ENCODE measurements at places on chromosomes 16 and 17.

DNA sequence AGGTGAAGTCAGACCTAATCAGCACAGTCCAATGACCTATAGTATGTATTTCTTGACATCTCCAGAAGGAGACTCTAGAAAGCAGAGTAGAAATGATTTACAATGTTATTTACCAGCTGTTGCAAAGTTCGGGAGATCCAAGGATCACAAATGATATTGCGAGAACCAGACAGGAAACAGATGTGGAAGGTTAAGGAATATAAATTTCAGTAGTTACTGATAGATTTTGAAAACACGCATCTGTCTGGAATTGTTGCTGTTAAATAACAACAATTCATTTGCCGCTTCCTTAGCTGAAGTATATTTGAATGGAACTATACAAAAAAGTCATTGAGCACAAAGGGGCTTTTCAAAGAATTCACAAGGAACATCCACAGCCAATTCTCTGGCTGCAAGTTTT lies 72.0 kb downstream of the STXBP4 start:
- no peak for DNase-seq

DNA sequence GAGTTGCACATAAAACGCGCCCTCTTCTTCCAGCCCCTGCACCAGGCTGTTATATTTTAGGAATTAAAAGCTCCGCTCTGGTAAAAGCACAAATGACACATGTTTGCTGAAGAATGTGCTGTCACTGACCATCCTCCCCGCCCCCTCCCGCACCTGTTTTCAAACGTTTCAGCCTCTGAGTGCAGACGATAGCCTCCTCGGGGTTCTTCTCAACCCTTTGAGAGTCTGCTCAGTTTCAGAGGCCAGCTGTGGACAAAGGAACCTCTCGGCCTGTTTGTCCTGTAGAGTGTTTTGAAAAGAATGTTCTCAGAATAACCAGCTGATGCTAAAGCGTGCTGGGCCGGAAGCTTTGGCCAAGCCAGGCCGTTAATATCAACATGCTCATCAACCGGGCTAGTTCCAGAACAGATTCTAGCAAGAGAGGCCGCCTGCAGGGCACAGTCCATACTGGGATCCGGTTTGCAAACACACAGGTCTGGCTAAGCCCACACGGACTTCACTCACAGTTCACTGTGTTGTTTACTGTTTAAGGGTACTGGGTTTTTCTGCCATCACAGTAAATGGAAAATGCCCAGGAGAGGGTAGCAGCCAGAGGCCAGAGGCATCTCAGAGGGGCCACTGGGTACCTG lies 6.4 kb upstream of the CACNG4 start:
- DNase-seq, result no peak

DNA sequence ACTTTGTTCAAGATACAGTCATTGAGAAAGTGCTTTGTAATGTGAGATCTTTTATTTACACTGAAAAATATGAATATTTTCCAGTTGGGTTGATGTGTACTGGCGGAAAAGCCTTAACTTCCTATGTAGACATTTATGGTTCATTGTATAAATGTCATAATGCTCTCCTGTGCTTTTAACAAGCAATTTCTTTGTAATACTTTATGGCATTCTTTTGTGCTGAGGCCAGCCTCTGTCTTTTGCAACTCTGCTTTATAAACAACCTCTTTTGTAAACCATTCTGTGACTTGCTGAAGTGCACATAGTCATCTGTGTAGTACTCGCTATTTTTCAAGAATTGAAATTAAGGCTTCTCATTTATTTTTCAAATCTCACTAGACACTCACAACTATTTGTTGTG lies 291.2 kb downstream of the CDH11 start:
- no peak for DNase-seq

DNA sequence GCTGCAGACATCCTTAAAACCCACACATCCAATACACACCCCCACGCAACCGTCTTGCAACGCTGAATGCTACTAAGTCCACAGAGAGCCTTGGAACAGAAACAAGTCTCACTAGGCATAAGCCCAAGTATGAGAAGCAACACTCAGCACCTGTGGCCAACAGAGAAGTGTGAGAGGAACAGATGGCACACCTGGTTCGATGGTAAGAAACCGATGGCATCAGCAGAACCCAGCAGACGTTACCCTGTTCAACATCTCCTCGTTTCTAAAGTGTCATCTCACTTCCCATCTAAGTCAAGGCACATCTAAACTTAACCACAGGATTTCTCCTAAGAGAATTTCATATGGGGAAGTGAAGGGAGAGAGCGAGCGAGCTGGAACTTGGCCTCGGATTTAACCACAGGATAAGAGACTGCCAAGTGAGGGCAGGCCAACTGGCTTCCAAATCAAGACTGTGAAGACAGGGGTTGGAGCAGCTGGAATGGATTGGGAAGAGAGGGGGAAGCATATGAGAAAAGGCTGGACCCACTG lies 41.0 kb downstream of the NXPH3 start:
- no peak for DNase-seq

DNA sequence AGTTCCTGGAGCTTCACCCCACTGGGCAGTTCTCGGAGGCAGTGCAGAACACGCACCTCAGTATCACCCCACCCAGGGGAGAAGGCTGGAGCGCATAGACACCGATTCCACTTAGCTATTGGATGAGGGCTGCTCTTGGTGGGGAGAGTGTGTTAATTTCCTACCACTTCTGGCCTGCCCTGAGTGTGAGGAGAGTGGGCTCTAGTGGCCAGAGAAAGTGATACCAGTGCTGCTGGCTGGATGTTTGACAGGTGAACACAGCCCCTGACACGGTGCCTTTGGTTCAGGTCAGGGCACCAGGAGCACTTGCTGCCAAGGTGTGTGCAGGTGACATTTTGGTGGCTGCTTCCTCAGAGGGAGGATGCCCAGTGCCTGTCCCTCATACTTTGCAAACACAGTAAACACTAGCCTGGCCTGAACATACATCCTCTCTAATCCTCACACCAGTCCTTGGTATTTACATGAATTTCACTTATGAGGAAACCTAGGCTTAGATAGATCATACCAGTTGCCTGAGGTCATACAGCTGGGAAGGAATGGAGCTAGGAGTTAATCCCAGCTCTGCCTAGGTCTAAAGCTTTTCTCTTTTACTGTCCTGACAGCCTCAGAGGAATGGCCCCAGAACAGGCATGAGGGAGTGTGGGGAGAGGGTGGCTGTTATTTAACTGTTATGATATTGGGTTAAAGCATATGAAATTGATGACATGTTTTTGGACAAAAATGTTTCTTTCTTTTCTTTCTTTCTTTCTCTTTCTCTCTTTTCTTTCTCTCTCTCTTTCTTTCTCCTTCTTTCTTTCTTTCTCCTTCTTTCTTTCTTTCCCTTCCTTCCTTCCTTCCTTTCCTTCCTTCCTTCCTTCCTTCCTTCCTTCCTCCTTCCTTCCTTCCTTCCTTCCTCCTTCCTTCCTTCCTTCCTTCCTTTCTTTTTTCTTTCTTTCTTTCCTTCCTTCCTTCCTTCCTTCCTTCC lies 21.0 kb upstream of the ITGAX start:
- no peak for DNase-seq

GRCh38 chr17:42233994-42234393 lies 39.7 kb upstream of the GHDC start:
- no peak for DNase-seq

DNA sequence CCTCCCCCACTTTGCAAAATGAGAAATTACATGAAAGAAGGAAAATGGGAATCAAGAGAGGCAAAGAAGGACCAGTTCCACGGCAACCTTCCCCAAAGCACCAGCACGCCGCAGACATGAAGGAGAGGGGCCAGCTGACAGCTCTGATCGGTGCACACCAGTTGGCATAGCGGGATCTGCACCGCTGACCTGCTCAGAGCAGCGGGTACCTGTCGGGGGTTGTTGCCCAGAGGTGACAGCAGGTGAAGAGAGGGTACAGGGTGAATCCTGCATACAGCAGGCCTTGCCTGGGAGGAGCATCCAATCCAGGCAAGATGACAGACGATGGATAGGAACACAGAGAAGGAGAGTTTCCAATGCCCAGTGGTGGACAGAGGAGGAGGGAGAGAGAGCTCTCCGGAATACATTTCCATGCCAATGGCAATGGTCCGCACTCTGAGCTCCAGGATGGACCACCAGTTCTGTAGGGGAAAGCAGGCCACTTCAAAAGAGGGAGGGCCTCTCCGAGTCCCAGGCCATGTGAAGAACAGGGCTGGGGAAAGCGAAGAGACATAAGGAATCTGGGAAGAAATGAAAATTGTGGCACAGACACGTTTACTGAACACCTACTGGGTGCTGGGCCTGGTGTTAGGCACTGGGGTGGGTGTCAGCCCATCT lies 24.0 kb downstream of the CEP295NL start:
- DNase-seq, result no peak

GRCh38 chr16:23557779-23558702 lies 514 bp downstream of the UBFD1 start:
- DNase-seq, result no peak

DNA sequence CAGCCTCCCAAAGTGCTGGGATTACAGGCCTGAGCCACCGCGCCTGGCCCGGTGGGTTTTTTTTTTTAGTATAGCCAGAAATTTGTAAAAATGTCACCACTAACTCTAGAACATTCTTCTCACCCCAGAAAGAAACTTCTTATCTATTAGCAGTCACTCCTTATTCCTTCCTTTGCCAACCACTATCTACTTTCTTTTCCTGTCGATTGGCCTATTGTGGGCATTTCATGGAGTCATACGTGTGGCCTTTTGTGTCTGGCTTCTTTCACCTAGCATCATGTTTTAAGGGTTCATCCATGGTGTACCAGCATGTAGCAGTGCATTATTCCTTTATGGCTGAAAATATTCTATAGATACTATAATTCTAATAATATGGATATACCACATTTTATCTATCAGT lies 3.6 kb downstream of the CYB5D2 start:
- DNase-seq, result no peak

GRCh38 chr17:81418710-81419318 lies 23.6 kb downstream of the BAHCC1 start:
- DNase-seq, result no peak

DNA sequence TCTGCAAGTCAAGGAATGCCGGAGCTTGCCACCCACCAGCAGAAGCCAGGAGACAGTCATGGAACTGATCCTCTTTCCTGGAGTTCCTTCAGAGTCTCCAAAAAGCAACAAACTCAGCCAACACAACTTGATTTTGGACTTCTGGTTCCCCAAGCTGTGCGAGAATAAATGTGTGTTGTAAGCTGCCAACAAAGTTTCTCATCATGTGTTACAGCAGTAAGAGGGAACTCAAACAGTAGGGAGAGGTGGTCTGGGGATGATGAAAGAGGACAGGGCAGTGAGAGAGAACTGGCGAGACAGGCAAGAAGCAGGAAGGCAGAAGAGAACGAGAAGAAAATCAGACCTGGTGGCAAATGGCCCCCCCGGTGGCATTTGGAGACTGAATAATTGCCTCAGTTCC lies 204.9 kb downstream of the MAF start:
- DNase-seq, result no peak

DNA sequence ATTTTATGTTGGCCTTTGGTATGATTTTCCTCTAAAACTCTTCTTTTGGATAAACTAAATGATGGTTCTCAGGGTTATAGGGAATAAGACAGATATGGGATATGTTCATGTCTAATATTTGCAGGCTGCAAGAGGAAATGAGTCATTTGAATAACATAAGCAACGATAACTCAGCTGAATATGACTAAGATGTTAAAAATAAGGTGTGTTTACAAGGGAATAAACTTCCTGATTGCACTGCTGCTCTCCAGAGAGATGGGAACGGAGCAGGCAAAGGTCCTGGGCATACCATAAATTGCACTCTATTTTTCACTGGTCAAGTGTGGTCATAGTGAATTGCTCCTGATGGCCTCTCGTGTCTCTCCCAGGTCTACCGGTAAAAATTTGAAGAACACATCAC lies 666.2 kb downstream of the TOX3 start:
- DNase-seq, result no peak

DNA sequence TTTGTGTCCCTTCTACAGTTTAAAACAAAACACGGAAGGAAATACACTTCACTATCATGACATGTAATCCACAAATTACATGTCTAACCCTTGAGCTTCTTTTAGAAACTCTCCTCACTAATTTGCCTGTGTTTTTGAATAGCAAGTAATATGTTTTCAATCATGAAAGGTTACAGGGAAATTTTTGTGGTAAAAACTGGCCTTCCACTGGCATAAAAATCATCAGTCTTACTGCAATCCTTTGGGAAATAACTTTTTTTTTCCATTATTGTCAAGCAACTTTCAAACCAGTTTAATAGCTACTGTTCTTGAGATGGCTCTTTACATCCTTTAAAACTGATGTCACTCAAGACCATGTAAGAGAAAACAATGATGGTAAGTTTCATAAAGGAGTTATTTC lies 27.0 kb downstream of the MYO1D start:
- DNase-seq, result no peak

DNA sequence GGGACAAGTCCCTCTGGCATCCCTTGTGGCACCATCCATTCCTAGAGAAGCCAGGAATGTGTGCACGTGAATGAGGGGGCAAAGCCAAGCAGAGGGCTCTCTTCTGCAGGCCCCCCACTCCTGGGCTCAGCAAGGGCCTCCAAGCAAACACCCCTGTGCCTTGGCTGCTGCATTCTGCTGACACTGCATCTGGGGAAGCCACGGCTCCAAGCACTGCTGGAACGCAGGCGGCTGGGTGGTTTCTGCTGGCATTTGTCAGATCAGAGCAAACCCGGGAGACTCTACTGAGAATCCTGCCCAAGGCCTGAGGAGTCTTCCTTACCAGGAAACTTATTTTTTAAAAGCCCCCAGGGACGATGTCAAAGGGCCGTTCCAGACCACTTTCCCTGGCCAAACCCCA lies 23.3 kb downstream of the ATP6V0D1 start:
- no peak for DNase-seq

GRCh38 chr17:55639096-55639495 lies 83.6 kb downstream of the TMEM100 start:
- DNase-seq, result no peak

DNA sequence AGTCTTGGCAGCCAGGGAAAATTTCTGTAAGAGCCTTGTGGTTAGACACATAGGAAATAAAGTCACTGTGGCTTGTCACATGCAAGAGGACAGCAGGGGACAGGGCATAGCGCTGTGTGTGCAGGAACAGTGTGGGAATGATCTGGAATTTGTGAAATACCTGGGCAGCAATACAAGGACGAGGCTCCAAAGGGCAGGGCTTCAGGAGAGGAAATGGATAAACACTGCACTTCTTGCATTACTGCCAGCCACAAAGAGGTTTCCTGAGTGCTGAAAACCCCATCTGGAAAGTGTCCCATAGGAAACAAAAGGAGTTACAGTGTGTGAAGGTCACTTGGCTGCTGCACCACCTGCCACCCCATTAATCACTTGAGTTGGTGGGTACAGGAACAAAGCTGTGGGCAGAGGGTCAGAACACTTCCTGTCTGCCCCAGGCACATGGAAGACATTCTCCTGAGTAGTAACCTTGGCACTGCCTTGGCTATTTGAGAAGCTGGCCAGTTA lies 12.1 kb upstream of the HP start:
- DNase-seq, result no peak

DNA sequence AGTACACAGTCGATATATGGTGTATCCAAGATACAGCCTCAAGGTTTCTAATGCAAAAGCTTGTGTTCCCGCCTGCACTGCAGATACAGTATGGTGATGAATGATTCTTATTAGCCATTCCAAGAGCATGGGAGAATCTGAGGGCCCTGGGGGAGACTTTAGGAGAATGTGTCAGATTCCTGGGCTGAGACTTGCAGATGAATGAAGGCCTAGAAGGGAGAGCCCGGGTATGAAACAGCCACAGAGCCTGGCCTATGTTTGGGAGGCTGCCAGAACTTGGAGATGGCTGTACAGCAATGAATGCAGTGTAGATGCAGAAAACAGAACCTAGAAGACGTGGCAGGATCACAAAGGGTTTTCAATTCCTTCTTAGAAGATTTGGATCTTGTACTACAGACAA lies 510.7 kb downstream of the HAPSTR1 start:
- DNase-seq, result no peak

- DNase-seq, result no peak
These were observed 2.9 kb upstream of the SRCIN1 start for GRCh38 chr17:38608648-38609047.
